ENCODE measurements at places on chromosomes 5 and 9.

DNA sequence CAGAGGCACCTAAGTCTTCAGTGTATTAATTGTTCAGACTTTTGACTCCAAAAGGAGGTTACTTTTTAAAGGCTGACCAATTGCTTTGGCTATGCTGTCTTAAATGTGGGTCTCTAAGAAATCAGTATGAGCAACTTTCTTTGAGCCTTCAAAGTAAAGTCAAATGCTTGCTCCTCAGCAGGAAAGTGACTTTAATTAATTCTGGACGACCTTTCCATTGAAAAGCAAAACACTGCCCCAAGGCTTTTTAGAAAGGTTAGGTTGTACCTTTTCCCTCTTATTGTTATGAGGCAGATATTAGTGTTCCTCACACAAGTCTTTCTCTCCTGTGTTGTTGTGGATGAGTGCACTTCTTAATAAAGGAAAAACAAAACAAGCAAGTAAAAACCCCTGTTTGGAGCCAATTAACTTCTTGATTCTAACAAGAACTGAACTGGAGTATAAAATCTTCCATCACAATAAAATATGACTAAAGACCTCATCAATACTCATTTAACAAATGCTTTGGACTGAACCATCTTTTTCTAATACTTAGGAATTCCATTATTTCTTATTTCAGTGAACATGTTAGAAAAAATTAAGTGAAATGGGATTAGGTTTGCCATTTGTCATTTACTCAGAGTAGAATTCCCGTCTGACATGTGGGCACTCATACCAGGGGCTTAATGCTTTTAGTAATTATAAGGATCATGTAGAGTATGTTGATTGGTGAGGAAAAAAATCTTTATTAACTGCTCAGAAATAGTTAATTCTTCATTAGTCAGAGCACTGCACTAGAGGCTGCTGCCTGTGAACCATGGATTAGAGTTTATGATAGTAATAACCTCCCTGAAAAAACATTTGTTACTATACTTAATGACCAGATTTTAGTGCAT, 159.1 kb upstream of the ZNF608 start:
- DNase-seq = no peak

DNA sequence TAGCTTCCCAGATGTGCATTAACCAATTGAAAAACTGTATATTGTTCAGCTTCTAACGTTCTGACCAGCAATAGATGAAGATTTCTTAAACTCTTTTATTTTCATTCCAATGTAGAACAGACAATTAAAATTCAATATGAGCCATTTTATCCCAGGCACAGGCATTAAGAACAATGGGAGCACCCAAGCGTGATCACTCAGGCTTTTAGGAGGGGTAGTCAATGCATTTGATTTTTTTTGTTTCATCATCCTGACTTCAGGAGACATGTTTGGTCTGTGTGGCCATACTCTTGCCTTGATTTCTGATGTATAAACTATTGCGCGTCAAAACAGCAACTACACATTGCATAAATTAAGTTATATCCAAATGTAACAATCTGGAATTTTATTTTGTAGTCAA, 653.0 kb upstream of the RORB start:
- DNase-seq = no peak

GRCh38 chr9:128002959-128003358, 22.2 kb upstream of the EEIG1 start:
- no peak for DNase-seq

DNA sequence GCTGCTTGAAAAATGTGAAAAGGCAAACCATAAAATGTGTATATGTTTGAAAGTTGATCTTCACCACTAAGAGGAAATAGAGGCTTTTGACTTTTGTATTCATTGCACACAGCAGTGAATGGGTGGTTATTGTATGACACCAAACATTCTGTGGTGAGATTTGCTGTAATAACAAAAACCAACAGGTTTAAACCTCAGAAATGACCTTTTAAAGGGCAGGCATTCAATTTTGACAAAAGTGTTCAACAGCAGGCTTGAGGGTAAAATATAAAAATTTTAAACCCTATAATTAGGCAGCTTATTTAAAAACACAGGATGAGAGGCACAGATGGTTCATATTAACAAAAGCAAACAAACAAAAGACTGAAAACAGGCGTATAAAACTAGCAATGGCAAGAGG, 128.1 kb upstream of the NUDT12 start:
- DNase-seq = peak; percentile 13

DNA sequence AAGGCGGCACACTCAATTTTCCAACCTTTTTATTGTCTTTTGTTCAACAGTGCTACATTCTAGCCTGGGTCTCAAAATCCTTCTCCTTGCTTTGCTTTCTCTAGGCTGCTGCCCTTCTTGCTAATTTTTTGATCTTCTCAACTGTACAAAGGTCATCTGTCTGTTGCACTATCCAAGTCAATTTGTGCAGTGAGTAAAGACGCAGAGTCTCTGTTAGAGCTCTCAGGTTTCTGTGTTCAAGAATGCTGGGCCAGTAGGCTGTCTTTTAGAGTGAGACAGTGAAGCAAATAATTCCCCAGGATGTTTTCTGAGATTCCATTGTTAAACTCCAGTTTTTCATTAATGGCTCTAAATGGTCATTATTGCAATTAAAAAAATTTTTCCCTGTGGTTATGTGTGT, 255.7 kb upstream of the ACTBL2 start:
- no peak for DNase-seq

DNA sequence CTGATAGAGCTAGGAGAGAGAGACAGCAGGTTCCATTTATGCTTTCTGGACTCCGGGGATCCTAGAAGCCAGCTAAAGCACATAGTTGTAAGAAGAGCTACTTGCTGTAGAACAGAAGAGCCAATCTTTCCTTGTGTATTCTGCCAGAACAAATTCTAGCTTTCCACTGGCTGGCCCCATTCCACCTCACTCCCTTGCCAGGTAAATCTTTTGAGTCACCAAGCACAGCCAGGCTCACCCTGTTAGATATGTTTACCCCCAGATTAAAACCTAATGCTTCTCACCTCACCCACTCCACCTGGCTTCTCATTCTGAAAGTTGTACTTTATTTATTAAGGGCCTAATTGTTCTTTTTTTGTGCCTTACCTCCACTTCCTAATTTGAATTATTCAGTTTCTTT, 48.9 kb upstream of the CHD1 start:
- DNase-seq = no peak

- DNase-seq = no peak
Measured at GRCh38 chr9:78050421-78050820, 18.8 kb upstream of the GNAQ start.

- no peak for DNase-seq
Measured at GRCh38 chr5:172002840-172003512, 3.5 kb downstream of the FBXW11 start.

GRCh38 chr5:1521671-1522600, 1.8 kb downstream of the LPCAT1 start:
- DNase-seq = no peak

GRCh38 chr5:91137647-91138046, 245.5 kb downstream of the ARRDC3 start:
- DNase-seq = no peak

DNA sequence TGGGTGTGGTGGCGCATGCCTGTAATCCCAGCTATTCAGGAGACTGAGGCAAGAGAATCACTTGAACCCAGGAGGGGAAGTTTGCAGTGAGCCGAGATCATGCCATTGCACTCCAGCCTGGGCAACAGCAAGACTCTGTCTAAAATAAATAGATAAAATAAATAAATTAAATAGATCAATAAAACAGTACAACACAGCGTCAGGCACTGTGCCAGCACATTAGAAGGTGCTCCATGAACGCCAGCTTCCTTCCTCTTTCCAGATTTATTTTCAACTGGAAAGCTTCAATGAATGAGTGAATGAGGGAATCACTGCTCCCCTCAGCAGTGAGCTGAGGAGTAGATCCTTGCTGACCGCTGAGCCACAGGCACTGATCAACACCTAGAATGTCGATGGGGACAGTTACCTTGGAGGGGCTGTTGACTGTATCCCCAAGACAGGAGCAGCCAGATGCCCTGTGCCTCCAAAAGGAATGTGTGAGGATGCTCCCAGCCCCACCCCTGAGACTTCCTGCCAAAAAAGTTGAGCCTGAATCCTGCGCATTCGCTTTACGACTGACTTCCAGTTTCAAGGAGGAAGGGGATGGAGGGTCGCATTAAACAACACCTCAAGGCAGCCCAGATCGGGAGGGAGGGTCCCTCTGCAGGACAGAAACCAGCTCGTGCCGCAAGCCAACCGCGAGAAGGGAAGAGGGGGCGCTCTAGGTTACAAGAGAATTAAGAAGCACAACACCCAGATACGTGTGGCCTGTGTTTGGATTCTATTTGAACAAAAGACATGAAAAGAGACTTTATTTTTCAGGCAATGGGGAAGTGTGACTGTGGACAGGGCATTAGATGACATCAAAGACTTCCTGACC, 54.0 kb upstream of the CNOT6 start:
- no peak for DNase-seq

DNA sequence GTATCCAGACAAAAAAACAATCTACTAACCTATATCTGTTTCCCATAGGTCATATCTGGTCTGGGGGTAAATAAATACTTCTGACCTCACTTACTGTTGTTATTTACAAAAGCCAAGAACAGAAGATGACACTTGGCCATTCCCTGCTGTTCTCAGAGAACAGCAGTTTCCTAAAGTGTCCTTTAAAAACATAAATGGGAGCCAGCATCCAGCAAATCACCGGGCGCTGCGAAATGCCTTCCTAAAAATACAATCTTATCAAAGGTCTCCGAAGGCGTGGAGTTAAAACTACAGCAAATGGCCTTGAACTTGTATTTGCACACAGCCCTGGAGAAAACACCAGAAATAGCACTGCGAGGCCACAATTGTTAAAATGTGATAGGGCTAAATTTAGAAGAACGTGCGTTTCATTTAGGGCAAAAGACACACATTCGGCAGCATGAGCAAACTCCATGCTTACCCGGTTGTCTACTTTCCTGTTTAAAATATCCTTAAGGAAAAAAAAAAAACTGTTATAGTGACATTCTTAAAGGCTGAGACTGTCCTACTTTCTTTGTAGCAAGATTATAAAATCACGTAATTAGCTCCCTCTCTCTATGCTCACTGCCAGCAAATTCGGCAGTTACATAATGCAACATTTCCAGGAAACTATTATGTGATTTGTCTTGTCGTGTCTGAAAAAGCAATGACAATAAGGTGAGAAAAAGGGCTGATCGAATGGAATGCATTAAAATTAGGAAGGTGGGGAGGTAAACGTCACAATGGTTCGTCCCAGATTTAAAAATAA, 1.5 kb downstream of the NFIL3 start:
- no peak for DNase-seq

- DNase-seq = no peak
Measured at GRCh38 chr5:60026161-60026560, 132.6 kb upstream of the PDE4D start.

DNA sequence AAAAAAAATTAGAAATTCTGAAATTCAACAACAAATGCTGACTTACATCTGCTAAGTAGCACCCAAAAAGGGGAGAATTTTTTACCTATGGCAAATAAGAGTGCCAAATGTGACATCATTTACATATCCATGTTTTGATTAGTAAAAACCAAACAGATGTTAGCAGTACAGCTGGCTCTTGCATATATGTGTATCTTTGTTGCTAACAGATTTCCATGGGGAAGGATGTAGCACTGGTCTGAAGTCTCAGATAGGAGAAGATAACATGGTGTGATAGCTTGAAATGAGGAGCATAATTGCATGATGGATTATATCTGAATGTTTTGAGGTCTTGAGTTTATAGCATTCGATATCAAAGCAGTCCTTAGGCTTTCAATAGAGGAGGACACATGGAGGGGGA, 17.5 kb downstream of the PIK3R1 start:
- DNase-seq = no peak

DNA sequence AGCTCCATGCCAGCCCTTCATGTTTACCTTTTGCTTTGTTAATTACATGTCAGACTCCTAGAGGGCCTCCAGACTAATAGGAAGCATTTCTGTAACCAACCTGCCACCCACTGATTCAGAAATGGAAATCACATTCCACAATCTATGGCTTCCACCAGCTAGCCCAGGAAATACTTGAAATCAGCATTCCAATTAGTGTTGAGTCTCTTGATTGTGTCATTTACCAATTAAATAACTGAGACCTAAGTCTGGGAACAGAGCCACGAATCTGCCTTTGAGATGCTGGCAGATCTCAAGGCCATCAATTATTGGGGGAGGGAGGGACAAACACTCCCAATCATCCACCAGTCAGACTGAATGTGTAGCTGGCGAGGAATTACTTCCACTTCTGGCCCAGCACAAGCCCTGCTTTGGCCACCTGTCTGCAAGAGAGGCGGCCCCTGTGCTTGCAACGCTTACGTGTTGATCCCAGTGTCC, 27.4 kb upstream of the SAP30L start:
- DNase-seq = no peak

- no peak for DNase-seq
Measured at GRCh38 chr5:133706506-133707430, 94.4 kb upstream of the FSTL4 start.

DNA sequence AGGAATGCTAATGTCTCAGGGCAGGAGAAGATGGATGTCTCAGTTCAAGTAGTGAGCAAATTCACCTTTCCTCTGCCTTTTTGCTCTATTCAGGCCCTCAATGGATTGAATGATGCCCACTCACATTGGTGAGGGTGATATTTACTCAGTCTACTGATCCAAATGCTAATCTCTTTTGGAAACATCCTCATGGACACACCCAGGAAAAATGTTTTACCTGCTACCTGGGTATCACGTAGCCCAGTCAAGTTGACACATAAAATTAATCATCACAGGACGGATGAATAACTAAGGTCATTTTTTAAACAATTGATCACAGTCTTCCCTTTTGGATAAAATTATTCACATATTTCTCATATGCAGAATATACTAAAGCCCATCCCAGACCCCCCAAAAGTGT, 63.0 kb upstream of the JAK2 start:
- no peak for DNase-seq

- DNase-seq = no peak
Measured at GRCh38 chr5:179264053-179264782, 81.0 kb downstream of the ADAMTS2 start.

DNA sequence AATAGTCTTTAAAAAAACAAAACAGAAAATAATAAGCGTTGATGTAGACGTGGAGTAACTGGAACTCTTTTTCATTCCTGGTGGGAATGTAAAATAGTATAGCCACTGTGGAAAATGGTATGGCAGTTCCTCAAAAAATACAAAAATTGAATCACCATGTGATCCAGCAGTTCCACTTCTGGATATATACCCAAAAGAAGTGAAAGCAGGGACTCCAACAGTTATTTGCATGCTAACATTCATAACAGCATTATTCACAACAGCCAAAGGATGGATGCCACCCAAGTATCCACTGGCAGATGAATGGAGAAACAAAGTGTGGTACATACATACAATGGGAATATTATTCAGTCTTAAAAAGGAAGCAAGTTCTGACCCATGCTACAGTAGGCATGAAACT, 4.2 kb upstream of the PHF2 start:
- DNase-seq = no peak

DNA sequence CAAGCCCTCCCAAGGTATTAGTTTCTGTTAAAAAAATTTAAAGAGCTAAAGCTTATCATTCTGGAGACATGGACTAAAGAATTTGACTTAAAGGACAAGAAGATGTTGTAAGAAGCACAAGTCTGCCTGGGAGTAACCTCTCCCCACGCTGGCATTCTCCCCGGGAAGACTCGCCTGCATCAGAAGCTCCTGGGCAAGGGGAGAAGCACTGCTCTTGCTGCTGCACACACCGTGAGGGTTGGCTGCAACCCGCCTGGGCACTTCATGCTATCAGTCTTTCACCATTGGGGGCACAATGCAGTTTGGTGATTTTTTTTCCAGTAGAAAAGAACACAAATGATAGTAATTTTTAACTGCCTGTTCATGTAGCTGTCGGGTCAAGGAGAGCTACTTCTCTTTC, 192.5 kb upstream of the PANK3 start:
- DNase-seq = no peak

- no peak for DNase-seq
Measured at GRCh38 chr9:37284636-37285035, 137.9 kb upstream of the GRHPR start.

- no peak for DNase-seq
Measured at GRCh38 chr5:132229236-132229635, 1.6 kb upstream of the P4HA2 start.

Data from NCI-H2227 treated with DMSO at 0.1 percent for 48 hours (cell line).